ENCODE measurements at places on chromosomes 2 and 18.
A peak's percentile ranks its signal among the peaks of the same experiment; 100 is the strongest.

DNA sequence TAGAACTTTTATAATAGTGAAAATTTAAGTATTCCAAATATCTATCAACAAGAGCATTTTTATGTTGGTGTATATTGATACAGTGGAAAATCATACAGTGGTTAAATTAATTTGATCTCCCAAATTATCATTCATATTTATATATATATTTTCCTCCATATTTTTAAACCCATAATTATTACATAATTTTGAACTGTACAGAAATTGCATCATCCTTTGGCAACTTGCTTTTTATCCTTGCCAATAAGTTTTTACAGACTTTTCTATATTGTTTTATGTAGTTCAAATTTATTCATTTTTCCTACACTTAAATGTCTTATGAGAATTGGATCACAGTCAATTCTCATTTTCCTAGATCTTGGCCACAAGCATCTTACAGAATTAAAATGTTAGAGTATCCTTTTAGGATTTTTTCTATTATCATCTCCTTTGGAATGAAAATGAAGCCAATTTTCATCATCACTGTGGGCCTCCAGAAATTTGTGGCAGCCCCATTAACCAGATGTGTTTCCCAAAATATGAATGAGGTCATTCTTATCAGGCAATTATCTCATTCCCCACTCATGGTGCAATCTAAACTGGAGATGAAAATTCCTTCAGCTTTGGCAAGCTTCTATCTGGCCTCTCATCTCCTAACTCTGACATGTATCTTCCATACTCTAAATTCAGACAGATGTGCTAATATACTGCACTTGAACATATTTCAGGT lies 94.2 kb upstream of the DLGAP1 start:
- DNase-seq: no peak

DNA sequence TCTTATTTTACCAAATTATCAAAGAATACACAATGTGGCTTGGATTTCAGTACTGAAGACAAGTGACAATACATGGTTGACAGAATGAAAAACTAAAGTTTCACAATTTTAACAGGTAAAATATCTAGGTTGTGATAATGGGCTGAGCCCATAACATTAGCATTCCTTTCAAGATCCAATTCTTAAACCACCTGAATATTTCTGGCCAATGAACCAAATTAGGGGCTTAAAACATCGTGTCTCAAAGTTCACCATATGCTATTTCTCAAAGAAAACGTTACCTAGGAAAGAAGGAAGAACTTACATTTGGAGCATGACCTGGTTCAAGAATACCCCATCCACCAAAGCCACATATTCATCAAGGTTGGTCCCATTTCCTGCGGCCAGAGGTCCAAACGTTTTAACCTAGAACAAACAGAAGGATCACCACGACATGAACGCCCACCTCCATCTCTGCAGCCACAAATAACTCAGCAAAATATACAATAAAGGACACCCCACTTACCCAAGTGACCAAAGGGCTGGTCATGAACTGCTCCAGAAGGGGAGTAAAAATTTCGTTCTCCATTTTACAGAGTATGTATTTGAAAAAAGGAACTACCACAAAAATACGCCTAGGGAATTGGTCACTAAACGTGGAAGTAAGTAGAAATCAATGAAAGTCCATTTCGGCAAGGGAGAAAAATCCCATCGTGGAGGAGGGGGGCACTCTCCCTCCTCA lies 984 bp downstream of the CCDC88A start:
- no peak for DNase-seq

- DNase-seq: no peak
Measured at GRCh38 chr2:239148495-239149200, 252.2 kb downstream of the HDAC4 start.

DNA sequence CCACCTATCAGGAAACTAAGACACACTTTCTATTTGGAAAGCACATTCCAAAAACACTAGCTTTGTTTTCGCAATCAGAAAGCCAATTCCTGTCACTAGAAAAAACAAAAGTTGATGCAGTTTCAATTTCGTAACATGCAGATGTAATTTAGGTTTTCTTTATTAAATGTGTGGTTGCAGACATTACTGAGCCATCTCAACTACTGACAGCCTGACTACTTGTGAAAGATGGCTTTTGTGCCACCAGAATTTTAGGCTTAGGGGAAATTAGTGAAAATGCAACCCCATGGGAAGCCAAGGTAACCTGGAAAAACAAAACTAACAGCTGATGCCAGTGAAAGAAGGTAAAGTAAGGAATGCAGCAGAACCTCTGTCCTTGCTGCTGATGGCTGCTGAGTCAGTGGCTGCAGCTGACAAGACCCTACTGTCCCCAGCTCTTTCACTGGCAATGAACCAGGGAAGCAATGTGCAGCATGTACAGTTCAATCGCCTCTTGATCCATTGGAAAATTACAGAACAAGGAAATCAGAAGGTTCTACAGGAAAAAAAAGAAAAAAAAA lies 34.9 kb downstream of the FEZ2 start:
- DNase-seq: no peak

- no peak for DNase-seq
Measured at GRCh38 chr2:37570773-37571586, 100.5 kb downstream of the CDC42EP3 start.

GRCh38 chr2:76193089-76193488 lies 482.4 kb upstream of the GCFC2 start:
- DNase-seq: no peak

DNA sequence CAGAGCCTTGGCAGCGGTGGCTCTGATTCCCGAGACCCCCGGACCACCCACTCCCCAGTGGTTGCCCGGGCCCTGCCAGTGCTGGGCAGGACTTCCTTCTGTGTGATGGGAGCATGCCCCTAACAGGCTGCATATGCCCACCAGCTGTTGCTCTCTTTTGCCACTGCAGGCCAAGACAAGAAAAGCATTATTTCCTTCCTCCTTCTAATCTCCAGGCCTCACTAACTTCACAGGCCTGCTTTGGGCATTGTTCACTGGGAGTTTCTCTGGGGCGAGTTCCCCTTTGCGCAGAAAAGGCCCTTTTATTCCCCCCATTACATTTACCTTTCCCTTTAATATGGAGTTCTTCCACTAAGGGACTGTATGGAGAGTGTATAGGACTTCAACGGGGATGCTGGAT lies 249.1 kb upstream of the SIX2 start:
- DNase-seq: no peak

- DNase-seq: no peak
Measured at GRCh38 chr2:60533101-60534051, 20.1 kb downstream of the BCL11A start.

DNA sequence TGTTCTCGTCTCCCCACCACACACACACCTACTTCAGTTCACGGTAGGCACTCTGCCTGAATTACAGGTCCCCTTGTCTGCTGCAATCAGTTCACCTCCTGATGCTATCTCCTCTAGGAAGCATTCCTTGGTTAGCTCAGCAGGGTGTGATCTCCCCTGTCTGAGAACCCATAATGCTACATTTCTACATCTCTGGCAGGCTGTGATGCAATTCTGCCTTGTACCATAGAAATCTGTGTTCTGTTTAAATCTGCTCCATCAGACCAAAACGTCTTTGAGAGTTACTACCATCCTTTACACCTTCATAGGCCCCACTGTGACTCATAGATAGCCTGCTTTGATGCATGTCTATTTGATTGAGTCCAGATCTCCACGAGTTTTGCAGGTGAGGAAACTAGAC lies 103.9 kb downstream of the TTC32 start:
- DNase-seq: no peak

GRCh38 chr18:76503649-76504386 lies 8.8 kb upstream of the ZNF516 start:
- no peak for DNase-seq

DNA sequence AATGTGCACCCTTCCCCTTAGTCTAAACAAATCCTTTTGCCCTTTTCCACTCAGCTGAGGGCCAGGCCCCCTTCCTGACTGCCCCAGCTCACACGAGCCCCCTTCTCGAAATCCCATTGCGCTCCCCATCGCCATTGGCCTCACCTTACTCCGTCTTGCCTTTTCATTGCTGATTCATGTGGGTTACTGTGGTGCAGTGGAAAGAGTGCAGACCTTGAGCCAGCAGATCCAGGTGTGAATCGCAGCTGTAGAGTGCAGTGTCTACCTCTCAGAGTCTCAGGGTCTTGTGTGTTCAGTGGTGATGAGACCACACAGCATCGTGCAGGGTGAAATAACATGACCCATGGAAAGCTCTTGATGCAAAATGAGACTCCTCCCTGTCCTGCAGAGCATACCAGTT lies 132.4 kb upstream of the APCDD1 start:
- DNase-seq: no peak

DNA sequence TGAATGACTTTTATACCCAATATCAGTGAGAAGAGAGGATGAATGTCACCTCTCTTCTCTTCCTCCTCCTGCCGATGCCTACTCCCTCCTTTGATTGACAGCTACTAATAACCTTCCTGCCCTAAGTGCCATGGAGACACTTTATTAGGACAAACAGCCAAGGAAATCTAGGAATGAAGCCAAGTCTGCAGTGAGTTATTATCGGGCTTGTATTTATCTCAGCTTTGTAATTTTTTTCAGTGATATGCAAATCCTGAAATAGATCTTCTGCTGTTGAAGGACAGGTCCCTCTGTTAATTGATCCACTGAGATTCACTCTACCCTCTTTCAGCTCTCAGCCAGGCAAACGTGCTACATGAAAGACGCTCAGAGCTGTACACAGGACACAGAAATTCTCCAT lies 686.7 kb downstream of the TMEM182 start:
- no peak for DNase-seq

- peak; percentile 74 for DNase-seq
Measured at GRCh38 chr2:151999053-151999452, 99.8 kb downstream of the CACNB4 start.

GRCh38 chr2:104664672-104665071 lies 189.2 kb upstream of the POU3F3 start:
- no peak for DNase-seq

- peak; percentile 66 for DNase-seq
Measured at GRCh38 chr2:176130147-176130956, 847 bp downstream of the HOXD8 start.

DNA sequence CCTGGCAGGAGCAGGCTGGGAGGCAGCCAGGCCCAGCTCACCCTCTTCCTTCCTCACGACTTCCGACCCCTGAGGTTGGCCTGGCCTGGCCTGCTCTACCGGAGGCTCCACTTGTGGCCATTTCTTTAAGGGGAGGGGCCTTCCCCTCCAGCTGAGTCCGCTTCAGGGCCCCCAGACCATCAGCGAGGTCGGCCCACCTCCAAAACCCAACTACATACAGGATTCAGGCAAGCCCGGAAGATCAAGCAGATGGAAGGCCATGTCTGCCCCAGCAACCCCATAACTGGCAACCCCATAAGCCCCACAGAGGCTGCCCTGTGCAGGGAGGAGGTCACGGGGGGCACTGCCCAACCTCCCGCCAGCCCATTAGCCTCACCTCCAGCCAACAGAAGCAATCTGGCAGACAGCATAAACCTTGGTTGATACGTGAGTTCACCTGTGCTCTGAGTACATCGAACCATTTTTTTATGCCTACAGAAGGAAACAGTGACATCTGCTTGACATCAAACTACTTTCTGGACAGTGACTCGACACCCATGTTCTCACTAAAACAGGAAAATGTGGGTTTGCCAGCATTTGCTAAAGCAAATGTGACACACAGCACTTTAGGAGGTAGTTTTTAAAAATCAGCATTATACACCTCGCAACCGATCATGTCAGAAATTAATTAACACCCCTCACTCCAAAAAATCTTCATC lies 98.9 kb downstream of the EIPR1 start:
- no peak for DNase-seq

DNA sequence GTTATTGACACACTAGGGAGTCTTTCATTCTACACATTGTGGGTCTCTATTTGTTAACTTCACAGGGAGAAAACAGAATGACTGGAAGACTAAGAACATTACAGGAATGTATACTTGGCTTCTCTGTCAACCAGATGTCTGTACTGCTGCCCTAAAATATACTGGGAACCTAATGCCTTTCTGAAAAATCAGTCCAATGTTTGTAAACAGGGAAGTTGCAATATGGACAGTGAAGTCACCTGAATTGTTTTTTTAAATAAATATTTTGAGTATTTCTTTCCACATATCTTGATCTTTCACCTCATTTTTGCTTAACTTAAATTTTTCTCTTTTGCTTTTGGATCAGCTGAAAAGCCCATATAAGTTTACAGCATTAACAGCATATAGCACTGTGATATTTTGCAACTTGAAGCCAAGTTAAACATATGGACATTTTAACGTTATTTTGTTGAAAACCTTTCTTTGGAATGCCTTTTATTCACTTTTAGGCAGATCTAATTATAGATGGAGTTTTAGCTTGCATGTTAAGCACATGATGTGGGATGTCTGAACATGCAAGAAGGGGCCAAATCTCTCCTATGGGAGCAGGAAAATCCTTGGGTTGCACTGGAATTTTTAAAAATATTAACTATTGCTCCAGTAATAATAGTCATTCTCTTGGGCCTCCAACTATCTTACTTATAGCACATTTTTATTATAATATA lies 137.7 kb upstream of the TWIST2 start:
- no peak for DNase-seq

Measured in D341Med (cell line).